LoVo (cell line): ENCODE measurements at places on chromosomes 5 and 9.

GRCh38 chr5:138241688-138242571 is 28.8 kb upstream of the CDC23 start:
- DNase-seq = no peak

DNA sequence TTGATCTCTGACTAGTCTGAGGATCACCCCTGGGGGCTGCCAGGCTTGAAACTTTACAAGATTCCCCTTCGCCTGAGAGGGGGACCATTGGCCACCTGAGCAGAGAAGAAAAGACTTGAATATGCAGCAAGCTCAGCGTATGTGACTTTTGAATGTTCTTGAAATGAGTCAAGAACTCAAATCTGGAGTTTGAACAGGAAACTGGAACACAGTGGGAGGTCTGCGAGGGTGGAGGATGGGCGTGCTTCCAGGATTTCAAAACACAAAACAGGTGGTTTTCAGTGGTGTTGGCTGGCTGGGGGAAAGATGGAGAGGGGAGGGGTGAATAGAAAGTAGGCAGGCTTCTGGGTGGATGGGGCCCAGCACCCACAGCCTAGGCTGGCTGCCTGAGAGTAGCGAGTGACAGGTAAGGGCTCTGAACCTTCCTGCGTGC is 40.6 kb downstream of the TMEM174 start:
- peak; percentile 14 for DNase-seq

- DNase-seq = no peak
Observed at GRCh38 chr5:81606150-81606549, 144.7 kb downstream of the SSBP2 start.

- no peak for DNase-seq
Observed at GRCh38 chr9:87233899-87234455, 263.7 kb upstream of the DAPK1 start.

- DNase-seq = no peak
Observed at GRCh38 chr5:174844971-174845370, 120.6 kb downstream of the MSX2 start.

GRCh38 chr9:99964336-99964735 is 57.9 kb downstream of the STX17 start:
- DNase-seq = no peak

GRCh38 chr9:14913366-14913765 is 3.1 kb upstream of the FREM1 start:
- DNase-seq = no peak

DNA sequence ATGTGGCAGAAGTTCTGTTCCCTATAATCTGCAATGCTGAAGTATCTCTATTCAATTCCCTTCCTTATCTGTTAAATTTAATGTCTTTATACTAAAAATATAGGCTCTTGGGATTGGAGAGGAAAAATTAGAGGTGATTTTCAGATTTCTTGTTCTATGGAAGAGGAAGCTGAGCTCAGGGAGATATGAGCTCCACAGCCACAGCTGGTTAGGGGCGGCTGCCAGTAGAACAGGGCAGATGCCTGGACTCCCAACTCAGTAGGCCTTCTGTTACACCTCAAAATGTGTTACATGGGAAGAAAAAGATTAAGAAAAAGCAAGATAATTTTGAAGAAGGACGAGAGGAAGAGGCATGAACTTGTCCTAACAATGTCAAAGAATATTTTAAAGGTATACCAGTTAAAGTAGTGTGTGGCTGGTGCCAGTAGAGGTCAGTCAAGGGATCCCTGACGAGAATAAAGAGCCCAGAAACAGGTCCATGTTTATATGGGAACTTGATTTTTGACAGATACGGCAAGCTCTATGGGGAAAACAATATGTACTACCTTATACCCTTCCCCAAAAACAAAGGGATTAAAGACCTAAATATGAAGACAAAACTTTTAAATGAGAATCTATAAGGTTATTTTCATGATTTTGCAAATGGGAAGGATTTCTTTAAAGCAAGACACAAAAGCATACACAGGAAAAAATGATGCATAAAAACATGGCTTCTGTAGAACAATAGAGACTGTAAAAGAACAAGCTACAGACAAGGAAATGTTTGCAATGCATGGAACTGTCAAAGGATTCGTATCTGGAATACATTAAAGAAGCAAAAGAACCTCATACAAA is 28.7 kb downstream of the DNAJC21 start:
- DNase-seq = peak; percentile 18

DNA sequence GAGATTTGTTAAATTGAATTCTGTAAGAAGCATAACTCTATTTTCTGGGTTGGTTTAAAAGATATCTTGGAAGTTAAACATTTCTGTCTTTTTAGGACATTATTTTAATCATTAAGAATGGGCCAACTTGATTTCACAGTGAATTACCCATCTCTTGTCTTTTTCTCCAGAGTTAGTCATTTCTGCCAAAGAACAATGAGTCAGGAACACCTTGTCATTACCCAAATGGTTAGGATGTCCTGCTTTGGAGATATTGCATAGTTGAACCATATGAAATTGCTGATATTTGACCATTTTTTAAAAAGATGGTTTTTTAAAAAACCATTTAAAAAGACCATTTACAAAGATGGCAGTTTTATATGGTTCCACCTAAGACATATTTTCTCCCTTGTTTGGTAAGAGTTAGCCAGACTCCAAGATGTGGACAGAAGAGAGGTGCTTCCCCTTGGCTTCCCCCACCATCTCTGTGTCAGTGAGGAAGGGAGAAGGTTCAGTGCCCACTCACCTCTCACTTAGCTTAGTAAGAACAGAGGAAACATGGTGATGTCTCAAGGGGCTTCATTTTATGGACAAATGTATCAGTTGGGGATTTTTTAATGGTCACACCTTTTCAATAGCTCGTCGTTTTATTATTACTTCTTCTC is 103.0 kb downstream of the PCSK1 start:
- no peak for DNase-seq

DNA sequence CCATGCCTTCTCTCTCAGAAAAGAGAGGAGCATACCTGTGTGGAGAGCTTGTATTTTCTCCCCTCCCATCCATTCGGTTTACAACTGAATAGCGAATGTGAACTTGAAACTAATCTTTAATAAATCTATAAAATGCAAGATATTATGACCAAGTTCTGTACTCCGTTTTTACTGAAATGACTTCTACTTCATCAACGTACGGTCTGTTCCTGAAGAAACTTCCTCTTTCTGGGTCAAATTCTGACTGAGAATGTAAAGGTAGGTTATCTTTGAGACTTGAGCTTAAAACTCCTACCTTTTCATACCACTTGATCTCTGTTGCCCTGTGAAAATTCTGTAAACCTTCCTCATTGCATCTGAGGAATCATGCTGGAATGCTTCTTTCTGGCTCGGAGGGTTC is 4.2 kb upstream of the CTNNAL1 start:
- no peak for DNase-seq

- no peak for DNase-seq
Observed at GRCh38 chr9:124894741-124895170, 32.8 kb downstream of the ARPC5L start.

DNA sequence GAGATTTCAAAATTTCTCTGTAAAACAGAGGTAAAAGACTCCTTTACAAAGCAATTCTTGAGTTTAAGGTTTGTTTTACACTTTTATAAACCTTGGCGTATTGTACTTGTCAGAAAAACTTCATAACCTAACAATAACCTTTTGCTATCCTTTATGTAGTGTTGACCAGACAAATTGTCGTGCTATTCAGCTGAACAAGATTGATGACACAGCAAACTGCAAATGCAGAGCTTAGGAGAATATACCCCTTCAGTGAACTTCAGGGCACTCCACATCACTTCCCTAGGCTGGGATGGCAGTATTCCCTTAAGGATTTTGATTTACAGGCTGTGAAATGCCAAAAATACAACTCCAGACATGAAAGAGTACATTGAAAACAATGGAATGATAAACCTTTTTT is 89.2 kb upstream of the CDH18 start:
- no peak for DNase-seq

GRCh38 chr5:174751154-174752000 is 27.0 kb downstream of the MSX2 start:
- DNase-seq = no peak

DNA sequence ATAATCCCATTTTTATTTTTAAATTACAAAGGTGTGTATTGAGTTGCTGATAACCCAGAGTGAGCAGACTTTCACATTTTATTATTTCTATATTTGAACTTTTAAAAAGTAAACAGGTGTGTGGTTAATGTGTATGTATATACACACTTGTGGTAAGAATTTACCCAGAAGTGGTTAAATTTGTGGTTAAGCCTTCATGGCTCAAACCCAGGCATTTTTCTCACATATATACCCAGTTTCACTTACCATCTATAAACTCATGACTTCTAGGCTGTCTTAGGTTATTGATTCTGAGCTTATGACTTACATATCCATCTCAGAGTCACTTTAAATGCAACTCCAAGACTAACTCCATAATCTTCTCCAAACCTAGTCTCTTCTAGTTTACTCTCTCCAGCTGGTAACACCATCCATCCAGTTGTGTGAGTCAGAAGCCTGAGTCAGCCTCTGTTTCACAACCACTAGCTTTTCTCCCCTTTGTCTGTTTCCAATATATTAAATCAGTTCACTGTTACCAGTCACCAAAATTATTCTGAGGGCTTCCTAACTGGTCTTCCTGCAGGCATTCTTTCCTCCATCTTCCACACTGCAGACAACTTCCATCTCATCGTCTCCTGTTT is 20.2 kb downstream of the ZBED3 start:
- no peak for DNase-seq

DNA sequence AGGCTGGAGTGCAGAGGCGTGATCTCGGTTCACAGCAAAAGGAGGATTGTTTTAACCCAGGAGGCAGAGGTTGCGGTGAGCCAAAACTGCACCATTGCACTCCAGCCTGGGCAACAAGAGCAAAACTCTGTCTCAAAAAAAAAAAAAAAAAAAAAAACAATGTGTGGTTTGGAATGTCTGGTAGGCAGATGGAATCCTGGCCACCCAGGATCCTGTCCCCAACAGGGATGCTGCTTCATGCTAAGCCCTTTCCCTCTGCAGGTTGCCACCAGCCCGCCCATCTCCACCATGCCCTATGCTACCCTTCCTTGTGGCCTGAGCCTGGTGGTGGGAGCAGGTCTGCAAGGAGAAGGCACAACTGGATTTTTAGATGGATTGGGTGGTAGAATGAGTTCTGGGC is 129.7 kb upstream of the HAND1 start:
- DNase-seq = no peak

- DNase-seq = no peak
Observed at GRCh38 chr5:37867654-37868053, 27.8 kb upstream of the GDNF start.

- no peak for DNase-seq
Observed at GRCh38 chr9:34555002-34555348, 32.2 kb upstream of the ENHO start.

DNA sequence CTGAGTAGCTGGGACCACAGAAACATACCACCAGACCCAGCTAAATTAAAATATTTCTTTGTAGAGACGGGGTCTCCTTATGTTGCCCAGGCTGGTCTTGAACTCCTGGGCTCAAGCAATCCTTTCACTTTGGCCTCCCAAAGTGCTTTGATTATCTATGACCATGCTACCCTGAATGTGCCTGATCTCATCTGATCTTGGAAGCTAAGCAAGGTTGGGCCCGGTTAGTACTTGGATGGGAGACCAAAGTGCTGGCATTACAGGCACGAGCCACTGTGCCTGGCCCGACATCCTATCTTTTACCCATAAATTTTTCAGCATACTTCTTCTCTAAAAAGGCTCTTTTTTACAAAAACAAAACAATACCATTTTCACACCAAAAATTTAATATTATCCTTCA is 137.0 kb upstream of the LRRTM2 start:
- DNase-seq = no peak

DNA sequence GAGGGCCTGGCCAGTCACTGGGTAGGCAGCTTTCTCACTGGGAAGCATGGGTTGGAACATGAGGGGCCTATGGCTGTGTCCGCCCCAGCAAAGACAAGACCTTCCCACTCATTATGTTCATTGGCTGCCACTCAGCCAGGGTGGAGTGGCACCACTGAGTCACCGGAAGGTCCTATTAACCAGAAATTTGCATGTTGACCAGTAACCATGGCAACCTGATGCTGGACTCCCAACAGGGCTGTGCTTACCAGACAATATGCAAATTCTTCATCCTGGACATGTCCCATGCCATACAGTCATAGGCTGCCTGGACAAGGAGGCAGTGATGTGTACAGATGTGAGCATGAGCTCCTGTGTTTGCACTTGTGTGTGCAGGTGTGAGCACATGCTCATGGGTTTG is 66.7 kb downstream of the PSD2 start:
- no peak for DNase-seq

DNA sequence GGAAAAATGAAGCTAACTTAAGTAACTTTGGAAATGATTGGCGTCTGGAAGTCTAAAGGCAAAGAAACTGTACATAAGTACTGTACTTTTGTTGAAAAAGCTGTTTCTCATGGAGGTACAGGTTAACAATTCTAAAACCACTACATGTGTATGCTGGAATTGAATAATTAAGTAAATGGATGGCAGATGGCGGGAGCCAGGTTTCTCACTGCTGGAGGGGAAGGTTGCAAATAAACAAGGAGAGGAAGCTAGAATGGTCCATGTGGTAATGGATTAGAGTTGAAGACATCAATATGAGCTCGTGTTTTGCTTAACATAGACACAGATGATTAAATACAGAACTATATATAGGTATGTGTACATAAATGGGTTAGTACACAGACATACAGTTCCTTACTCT is 43.2 kb upstream of the ASTN2 start:
- DNase-seq = no peak

DNA sequence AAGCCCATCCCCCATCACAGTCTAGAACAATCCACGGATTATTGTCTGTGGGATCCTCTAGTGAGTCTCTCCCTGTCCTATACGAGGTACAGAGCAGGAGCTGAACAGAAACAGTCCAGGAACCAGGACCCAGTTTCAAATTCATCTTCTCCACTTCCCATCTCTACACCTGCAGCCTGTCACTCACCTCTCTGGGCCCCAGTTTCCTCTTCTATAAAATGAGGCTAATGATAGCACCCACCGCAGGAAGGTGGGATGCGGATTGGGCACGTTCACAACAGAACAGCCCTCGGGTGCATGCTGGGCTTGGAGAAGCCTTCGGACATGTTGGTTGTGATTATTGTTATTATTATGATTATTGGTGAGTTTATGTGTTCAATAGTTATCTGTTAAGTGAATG is 78.5 kb downstream of the ANKRD33B start:
- DNase-seq = no peak

DNA sequence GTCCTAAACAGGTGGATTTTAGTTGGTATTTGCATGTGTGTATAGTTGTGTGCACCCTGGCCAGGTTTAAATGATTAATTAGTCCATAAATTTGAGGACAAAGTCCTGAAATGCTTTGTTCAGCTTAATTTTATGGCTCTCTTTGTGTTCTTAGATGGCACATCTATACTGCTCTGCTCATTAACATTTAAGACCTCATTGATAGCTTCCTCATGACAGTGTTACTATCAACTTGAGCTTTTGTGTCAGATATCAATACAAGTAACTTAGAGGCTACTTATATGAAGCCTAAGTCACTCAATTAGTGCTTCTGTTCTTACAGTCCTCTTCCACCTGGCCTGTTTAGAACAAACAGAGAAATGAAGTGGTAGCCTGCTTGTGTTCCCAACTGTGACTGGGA is 240.9 kb downstream of the TRPM3 start:
- DNase-seq = no peak

DNA sequence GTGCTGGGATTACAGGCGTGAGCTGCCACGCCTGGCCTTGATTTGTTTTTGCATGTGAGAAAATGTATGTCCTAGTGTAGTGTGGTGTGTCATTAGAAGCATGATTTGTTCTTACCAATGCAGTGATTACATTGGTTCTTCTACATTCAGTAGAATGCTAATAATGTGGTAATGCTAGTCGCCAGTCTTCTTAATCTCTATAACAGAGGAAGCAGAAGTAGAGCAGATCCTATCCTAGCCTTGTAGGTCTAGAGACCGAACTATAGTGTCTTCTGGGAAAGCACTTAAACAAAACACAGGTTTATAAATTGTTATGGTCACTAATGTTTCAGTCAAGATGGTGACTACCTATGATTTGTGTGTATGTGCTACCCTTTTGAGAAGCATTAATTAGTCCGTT is 197.5 kb upstream of the DMRT1 start:
- no peak for DNase-seq
